Esophagus squamous epithelium (tissue), 5 donors: ENCODE measurements at places on chromosomes 2 and 18.

GRCh38 chr2:118291251-118291880 lies 203.1 kb downstream of the INSIG2 start:
- no peak for DNase-seq

DNA sequence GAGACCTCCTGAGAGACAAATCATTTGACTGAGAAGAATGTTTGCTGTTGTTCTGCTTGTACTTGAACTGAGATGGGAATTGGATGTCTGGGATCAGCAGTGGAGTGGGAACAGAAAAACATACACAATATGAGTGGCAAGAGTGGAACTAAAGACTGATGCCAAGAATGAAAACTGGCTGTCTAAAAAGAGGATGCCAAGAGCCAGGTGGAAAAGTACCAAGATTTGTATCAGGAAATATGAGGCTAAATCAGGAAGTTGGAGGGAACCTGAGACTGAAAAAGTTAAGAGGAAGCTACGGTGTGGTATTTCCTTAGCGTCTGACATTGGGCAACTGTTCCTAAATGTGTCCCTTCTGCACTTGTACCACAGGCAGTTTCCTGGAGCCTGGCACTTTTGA lies 440.9 kb upstream of the CELF4 start:
- no peak for DNase-seq

DNA sequence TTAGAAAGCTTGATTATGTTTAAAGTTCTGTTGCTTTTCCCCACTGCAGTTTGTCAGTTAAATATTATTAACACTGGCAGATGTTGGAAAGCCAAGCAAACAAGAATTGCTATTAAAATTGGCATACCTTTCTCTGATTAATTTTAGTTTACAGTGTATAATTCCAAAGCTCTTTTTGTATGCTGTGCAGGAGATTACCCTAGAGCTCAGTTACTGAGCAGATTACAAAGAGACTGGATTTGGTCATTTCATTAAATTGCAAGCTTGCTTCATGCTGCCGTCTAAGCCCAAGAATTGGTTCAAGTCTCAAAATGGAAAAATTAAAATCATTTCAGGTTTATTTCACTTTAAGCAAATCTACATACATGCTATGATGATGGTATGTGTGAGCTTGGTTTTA lies 2.3 kb downstream of the ASAP2 start:
- no peak for DNase-seq

DNA sequence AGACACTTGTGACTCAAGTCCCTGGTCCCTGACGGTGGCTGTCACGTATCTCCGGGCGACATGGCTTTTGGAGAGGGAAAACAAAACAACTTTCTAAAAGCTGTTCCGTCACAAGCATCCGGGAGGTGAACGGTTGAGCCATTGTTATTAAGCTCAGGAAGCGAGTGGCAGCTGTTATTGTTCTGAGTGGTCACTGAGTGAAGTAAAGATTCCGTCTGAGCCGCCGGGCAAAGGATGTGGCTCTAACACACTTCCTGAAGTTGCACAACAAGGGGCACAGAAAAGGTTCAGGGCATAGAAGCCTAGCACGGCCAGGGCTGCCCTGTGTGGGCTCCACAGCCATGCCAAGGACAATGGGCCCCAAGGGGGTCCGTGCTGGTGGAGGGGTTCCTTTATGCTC lies 24.3 kb downstream of the INPP5D start:
- DNase-seq: no peak

- no peak for DNase-seq
Observed at GRCh38 chr18:8045160-8045883, 478.2 kb downstream of the PTPRM start.

- no peak for DNase-seq
Observed at GRCh38 chr18:717003-717402, 4.6 kb upstream of the ENOSF1 start.

- no peak for DNase-seq
Observed at GRCh38 chr18:68083776-68084175, 567.3 kb upstream of the DSEL start.

GRCh38 chr2:156602552-156602933 lies 166.4 kb downstream of the GPD2 start:
- no peak for DNase-seq

GRCh38 chr2:53724536-53724935 lies 43.1 kb upstream of the CHAC2 start:
- DNase-seq: no peak

- no peak for DNase-seq
Observed at GRCh38 chr18:47912794-47913585, 17.5 kb downstream of the SMAD2 start.

DNA sequence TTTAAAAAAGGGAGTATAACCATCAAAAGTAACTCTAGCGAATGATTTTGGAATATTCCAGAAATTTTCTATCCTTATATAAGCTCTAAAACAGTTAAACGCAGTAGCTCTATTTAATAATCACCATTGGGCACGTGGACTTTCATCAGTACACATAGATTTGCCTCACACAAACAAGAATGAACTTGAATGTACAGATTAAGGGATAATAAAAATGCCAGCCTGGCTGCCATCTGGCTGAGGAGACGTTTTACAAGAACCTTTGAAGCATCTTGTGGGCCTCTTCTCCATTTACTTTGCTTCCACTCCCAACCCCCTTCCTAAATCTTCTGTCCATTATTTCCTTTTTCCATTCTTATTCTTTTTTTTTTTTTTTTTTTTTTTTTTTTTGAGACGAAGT lies 47.2 kb downstream of the AGAP1 start:
- no peak for DNase-seq

- DNase-seq: no peak
Observed at GRCh38 chr2:165587335-165587938, 117.9 kb downstream of the CSRNP3 start.

DNA sequence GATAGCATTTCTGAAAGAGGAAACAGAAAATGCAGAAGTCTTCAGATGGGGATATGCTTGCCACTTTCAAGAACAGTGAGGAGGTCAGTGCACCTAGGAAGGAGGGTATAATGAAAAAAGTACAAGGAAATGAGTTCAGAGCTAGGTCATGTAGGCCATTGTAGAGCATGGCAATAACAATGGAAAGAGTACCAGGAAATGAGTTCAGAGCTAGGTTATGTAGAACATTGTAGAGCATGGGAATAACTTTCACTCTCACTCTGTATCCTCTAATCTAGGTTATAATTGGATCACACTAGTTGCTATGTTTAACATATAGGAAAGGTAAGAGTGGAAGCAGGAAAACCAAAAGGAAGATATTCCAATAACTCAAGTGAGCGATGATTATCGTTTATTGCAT lies 12.3 kb downstream of the SCG2 start:
- DNase-seq: no peak

- no peak for DNase-seq
Observed at GRCh38 chr2:191441496-191442214, 196.5 kb downstream of the MYO1B start.

GRCh38 chr2:39837856-39838453 lies 58.9 kb upstream of the THUMPD2 start:
- DNase-seq: no peak

GRCh38 chr2:102950371-102950946 lies 188.6 kb downstream of the TMEM182 start:
- DNase-seq: no peak

- DNase-seq: no peak
Observed at GRCh38 chr2:130825231-130825965, 11.3 kb upstream of the ARHGEF4 start.

DNA sequence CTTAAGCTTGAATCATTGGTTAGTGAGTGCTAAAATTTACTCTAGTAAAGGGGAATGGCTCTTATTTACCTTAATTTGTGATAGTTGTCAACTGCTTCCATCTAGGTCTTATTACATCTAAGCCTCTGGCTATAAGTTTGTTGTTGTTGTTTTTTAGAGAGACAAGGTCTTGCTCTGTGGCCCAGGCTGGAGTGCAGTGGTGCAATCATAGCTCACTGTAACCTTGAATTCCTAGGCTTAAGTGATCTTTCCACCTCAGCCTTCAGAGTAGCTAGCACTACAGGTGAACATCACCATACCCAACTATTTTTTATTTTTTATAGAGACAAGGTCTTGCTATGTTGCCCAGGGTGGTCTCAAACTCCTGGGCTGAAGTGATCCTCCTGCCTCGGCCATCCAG lies 6.6 kb downstream of the HADHA start:
- DNase-seq: no peak

DNA sequence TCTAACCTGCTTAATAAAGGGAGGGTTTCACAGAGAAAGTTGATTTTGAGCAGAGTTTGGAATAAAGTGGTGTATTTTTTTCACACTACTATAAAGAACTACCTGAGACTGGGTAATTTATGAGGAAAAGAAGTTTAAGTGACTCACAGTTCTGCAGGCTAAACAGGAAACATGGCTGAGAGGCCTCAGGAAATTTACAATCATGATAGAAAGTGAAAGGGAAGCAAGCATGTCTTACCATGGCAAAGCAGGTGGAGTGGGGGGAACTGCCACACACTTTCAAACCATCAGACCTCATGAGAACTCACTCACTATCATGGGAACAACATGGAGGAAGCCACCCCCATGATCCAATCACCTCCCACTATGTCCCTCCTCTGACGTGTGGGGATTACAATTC lies 546.7 kb downstream of the EPHA4 start:
- DNase-seq: no peak

- no peak for DNase-seq
Observed at GRCh38 chr18:46718501-46719341, 38.1 kb downstream of the ST8SIA5 start.

GRCh38 chr2:46984040-46984439 lies 68.4 kb upstream of the MCFD2 start:
- DNase-seq: no peak

DNA sequence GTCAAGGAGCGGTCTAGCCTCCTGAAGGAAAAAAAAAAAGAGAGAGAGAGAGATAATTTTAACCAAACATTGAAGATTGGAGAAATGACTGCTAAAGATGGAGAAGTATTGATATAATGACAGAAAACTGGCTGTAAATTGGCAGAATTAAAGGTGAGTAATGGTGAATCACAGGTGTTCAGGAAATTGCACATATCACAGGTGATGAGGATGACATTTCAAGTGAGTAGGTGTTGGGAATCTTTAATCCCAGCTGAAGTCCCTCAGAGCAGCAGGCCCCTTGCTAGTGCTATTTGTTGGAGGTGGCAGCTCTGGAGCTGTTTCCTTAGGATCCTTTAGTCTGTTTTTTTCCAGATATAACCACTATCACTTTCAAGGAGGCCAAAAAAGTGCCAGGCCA lies 678.4 kb upstream of the VRK2 start:
- DNase-seq: no peak
